ENCODE measurements at places on chromosomes 6 and 20. TPM values are rescaled to one million over a fixed set of nuclear protein-coding genes. Genes with fewer than 3 reads are reported as not detected.
A peak's percentile ranks its signal among the peaks of the same experiment; 100 is the strongest.

DNA sequence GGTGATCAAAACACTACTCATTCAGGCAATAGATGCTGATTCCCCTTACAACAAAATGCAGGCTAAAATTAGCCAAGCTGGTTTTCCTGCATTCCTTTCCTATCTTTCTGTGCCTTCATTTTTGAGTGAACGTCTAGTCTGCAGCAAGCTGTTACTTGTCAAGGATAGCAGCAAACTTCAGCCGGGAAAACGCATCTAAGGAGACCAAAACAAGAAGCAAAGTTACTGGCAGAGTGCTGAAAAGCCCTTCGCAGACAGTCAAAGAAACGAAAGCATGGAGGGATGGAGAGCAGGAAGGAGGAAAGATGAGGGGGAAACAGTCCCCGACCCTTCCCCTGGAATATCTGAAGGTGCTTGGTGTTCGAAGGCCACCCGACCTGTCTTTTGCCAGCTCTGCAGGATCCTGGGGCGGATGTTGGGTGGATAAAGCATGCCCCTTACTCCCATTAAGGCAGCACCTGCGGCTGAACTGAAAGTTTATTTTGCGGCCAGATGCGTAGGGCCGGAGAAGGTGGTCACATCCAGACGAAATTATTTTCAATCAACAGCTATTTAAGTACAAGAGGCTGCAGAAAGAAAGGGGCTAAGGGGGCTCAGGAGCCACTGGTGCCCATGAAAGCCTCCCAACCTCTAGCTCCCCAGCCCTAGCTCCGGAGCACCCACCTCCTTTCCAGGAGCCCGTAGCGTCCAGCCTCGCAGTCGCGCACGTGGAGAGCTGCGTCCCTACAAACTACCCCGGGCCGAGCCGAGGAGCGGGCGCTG lies 538 bp downstream of the FERMT1 start:
- H3K27me3 ChIP-seq, result peaks cover 15% of the 10 kb centered on the region
- DNase-seq, result peak; percentile 66
- H3K36me3 ChIP-seq, result 0 out of 2 replicates have a peak, but pooled peaks cover 4% of the 10 kb centered on the region

- DNase-seq, result no peak
- H3K36me3 ChIP-seq, result no peaks in the 10 kb centered on the region
- H3K27ac ChIP-seq, result no peak overlapping the region
- no peaks in the 10 kb centered on the region for H3K27me3 ChIP-seq
- no peak overlapping the region for H3K4me3 ChIP-seq
- H3K4me1 ChIP-seq, result no peaks in the 10 kb centered on the region
These were observed 39.8 kb upstream of the TAGAP start for GRCh38 chr6:159084493-159085091.

- peaks cover 18% of the 10 kb centered on the region for H3K36me3 ChIP-seq
- H3K4me1 ChIP-seq, result no peaks in the 10 kb centered on the region
- H3K27me3 ChIP-seq, result no peaks in the 10 kb centered on the region
- no peak overlapping the region for H3K27ac ChIP-seq
- no peak for DNase-seq
These were observed 6.0 kb downstream of the FUCA2 start for GRCh38 chr6:143505537-143505936.

- H3K4me1 ChIP-seq, result 0 out of 2 replicates have a peak, but pooled peaks cover 4% of the 10 kb centered on the region
- H3K36me3 ChIP-seq, result no peaks in the 10 kb centered on the region
- no peak overlapping the region for H3K27ac ChIP-seq
- H3K27me3 ChIP-seq, result no peaks in the 10 kb centered on the region
These were observed 219.9 kb upstream of the SSTR4 start for GRCh38 chr20:22815206-22815551.

GRCh38 chr6:111890988-111891387 lies 17.7 kb upstream of the FYN start:
- no peak overlapping the region for H3K4me3 ChIP-seq
- no peak for DNase-seq
- no peaks in the 10 kb centered on the region for H3K27me3 ChIP-seq
- peaks cover 35% of the 10 kb centered on the region for H3K4me1 ChIP-seq
- H3K27ac ChIP-seq, result no peak overlapping the region

DNA sequence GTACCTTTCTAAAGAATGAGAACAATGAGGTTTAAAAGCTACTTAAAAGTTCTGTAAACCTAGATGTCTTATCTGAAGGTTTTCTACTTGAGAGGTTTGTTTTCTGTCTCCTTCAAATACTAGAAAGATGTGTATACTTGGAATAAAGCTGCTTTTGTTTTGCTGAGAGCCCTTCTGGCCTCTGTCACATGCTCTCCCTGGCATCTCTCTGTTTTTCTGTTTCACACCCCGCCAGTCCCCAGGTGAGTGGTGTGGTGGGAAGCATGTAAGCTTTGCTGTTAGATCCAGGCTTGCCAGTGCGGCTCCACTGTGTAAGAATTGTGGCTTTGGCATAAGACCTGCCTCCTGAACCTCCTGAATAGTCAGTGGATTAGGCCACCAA lies 56.8 kb downstream of the SNX9 start:
- no peak overlapping the region for H3K27ac ChIP-seq
- peaks cover 25% of the 10 kb centered on the region for H3K4me1 ChIP-seq
- peaks cover 7% of the 10 kb centered on the region for H3K36me3 ChIP-seq
- DNase-seq, result no peak
- H3K4me3 ChIP-seq, result no peak overlapping the region
- H3K27me3 ChIP-seq, result no peaks in the 10 kb centered on the region

The CPNE1 gene
- 221 TPM for polyA plus RNA-seq

The ABHD16B gene
- polyA plus RNA-seq, result not detected

The MROH8 gene
- polyA plus RNA-seq, result 0.68 TPM

The HIVEP1 gene
- polyA plus RNA-seq, result 10.1 TPM

The CST5 gene
- polyA plus RNA-seq, result not detected

The MKKS gene
- 13.4 TPM for polyA plus RNA-seq
